ENCODE measurements at places on chromosomes 6 and 20.

- no peak for DNase-seq
Measured at GRCh38 chr6:139779988-139780774, 405.7 kb upstream of the CITED2 start.

- DNase-seq, result no peak
Measured at GRCh38 chr6:90263633-90264032, 33.0 kb downstream of the BACH2 start.

GRCh38 chr20:38730989-38731737 is 6.9 kb downstream of the SLC32A1 start:
- peak; percentile 96 for DNase-seq

DNA sequence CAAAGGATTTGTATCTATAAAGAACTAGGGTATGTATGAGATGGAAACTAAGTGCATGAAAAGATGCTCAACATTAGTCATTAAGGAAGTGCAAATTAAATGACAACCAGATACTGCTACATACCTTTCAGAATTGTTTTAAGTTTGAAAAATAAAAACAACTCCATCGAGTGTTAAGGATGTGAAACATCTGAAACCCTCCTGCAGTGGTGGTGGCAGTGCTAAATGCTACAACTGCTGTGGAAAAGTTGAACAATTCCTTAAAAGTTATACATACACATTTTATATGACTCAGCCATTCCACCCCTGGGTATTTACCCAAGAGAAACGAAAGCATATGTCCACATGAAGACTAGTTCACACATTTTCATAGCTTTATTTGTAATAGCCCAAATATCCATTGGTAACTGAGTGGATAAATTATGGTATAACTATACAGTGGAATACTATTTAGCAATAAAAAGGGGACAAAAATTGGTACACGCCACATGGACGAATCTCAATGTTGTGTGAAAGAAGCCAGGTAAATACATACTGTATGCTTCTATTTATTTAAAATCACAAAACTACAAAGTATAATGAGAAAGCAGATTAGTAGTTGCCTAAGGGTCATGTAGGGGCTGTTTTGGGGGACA is 10.6 kb downstream of the ARMH2 start:
- DNase-seq, result no peak

DNA sequence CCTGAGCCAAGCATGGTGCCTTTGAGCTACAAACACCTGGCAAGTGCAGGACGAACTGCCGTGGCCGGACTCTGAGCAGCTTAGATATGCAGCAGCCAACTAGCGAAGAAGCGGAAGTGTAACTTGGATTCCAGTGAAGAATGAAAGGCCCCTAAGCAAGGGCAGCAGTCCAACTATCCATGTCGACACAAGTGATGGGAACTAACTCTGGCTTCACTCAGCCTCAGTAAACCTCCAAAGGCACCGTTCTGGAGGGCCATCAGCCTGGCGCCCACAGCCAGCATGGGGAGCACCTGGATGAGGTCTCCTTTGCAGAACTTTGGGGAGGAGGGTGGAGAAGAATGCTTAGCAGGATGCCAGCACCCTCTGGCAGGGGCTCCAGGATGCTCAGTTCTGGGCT is 78.4 kb upstream of the MLN start:
- no peak for DNase-seq

DNA sequence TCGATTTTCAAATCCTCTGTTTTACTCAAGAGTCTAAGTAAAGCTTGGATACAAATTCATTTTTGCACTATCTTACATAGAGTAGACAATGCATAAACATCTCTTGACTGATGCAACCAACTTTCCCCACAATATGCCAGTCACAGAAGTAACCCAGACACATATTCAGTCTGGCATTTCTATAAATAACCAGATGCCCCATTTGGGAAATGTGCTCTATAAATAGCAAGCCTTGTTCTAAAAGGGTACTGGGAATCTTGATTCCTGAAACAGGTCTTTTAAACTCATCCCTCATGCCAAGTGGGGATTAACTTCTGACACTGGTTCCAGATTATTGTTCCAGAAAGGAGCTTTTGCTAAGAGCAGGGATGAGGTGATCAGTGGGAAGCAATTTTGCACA is 411.7 kb downstream of the EPM2A start:
- peak; percentile 40 for DNase-seq

DNA sequence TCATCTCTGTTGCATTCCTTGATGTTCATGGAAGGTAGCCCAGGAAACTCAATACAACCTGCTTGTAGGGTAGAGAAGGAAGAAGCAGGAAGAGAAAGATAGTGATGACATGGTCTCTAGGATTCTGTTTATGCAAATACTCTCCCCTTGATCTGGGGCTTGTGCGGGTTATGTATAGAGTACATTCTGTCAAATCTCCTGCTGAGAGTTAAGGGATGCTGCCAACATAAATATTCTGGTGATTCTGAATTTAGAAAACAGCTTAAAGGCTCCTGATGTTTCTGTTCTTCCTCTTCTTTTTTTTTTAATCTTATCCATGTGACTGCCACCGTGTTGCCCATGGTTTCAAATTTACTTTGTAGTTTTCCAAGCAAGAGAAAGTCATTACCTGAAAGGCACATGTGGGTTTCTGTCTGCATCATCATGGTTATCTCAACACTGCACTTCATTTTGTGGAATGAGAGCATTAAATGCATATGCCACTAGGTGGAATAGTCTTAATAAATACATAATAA is 150.6 kb downstream of the RPS12 start:
- no peak for DNase-seq
